Activated T-cell treated with anti-CD3 and anti-CD28 coated beads, Interleukin-2, amount 50 U/mL, for 1 hour (primary cell): ENCODE measurements at places on chromosomes 12 and 14.
A peak's percentile ranks its signal among the peaks of the same experiment; 100 is the strongest.

DNA sequence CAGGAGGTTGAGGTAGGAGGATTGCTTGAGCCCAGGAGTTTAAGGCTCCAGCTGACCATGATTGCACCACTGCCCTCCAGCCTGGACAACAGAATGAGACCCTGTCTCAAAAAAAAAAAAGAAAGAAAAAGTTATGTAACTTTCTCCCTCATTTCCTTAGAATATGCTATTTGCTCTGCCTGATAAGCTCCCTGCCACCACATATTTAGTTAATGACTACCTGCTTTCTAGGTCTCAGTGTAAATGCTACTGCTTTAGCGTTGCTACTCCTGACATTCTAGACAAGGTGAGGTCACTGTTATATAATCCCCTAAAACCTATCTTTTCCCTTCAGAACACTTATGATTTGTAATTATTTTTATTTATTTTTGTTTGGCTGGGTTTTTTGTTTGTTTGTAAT, 86.3 kb upstream of the AMN1 start:
- DNase-seq, result no peak

DNA sequence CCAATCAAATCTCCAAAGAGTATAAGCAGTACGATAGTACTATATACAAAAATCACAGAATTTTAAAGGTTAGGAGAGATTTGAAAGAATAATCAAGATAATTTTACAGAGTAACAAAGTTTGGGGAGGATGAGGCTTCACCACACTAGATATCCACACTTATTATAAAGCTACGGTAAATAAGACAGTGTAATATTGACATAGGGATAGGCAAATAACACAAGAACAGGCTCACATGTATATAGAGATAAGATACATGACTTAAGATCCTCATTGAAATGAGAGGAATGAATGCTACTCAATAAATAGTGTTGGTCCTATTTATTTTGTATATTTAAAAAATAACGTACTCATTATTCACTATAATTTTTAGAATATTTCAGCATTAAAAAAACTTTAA, 26.2 kb downstream of the NUMB start:
- DNase-seq, result no peak

DNA sequence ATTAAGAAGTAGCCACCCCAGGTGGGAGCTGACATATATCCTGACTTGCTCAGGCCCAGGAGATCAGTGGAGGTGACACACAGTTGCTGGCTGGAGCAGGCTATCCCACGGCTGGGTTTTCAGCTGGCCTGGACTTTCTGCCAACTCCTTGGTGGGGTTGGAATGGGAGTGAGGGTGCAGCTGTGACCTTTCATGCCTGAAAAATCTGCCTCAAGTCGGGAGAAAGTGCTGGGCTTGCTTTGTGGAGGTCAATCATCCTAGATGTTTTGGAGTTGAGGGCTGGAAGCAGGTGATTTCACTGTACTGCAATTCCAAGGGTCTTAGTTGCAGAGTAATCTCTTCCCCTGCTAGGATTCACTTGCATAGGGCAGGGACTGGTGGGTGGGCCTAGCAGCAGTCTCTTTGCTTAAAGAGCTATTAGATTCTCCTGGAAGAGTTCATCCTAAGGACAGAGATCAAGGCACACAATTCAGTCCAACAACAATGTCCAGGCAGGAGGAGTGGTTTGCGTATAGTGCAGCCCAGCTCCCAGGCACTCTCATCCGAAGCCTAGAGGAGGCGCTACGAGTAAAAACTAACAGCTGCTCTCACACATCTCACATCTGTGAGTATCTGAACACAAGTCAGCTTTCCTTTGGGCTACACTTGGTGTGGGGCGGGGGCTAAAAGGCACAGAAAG, 98.1 kb downstream of the GAS2L3 start:
- DNase-seq, result no peak

DNA sequence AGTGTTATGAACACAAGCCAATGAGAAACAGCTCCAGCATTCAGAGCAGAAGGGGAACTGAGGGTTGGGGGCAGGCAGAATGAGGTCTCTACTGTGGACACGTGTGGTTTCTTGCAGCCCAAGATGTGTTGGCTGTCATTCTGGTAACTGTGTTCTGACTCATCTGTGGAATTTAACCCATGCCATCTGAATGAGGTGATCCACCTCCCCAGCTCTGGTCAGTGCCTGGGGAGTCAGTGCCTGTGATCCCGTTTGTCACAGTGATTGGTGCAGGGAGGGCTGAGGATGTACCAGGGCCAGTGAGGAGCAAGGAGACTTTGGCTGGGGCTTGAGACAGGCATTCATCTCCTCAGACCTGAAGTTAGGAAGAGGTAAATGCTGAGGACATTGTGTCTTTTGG, 216.8 kb downstream of the MSRB3 start:
- DNase-seq, result no peak

- no peak for DNase-seq
These were observed 234.2 kb upstream of the RGS6 start for GRCh38 chr14:71698027-71698426.

DNA sequence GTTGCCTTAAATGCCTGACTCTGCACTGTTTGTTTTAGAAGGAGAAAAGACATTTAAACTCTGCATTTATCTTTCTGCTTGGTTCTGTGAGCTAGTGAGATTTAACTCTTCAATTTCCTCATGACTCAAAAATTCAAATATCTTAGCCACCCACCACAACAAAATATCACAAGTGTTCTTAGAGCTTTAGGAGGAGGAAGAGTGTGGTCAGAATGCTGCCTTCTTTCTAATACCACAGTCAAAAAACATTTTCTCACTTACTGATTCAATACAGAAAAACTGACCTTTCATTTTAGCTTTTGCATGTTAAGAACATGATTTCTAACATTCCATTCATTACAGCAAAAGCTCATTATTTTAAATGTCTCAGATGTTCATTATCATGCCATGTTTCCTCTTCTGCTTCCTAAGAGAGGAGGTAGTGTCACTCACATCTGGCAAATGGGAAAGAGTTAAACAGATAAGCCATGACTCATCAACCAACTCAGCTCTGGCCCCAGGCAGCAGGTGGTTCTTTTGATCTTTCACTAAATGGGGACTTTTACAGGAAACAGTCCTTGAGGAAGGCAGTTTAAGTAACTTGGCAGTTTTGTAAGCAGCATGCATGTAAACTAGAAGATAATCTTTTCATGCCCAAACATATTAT, 56.4 kb upstream of the RNU6-8 start:
- no peak for DNase-seq

DNA sequence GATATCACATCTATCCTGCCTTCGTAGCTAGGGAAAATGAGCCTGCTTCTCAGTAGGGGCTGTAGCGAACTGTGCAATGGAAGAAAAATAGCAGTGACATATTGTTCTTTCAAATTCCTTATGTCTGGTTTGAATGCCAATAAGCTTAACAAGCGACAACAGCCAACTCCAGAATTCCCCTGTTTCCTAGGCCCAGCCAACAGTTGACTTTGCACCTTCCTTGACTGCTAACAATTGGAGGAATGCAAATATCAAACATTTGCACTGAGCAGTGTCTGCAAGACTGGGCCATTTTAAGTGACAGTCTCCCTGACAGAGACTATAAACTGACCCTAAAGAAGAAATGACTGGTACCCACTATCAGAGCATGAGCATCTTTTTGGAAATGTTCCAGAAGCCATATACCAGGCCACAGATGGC, 12.0 kb upstream of the SERPINA1 start:
- no peak for DNase-seq

GRCh38 chr14:99602788-99603415, 1.1 kb downstream of the CCDC85C start:
- no peak for DNase-seq

GRCh38 chr14:55686713-55687112, 106.7 kb downstream of the KTN1 start:
- DNase-seq, result no peak

DNA sequence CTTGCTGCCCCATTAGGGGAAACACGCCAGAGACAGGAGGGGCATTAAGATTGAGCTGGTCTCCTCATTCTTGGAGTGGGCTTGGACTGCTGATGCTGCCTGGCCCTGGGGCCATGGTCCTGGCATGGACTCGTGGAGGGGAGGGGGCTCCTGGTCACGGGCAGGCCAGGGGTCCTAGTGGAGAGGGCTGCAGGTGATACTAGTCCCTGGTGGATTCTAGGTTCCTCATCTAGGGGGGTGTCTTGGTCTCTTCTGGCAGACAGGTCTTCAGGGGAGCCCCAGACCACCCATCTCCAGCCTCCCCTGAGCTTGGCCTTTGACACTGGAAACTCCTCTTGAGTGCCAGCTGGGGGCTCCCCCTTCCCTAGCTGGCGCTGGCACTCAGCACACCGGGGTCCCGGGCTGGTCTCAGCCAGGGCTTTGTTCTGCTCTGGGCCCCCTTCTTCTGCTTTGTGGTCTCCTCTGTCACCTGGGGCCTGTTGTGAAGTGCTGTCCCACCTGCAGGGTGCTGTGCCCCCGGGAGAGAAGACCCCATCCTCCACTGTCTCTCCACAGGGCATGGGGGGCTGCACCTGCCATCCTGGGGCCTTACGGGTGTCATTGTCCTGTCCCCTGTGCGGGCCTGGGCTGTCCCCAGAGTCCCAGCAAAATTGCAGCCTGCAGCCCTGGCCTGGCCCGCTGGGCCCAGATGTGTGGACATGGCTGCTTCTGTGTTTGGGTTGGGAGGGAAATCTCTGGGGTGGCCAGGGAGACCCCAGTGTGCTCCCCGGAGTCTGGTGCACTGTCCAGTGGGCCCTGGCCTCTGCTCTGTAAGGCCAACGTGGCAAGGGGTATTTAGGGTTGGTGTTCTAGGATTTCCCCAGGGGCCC, 2.3 kb downstream of the KIF26A start:
- DNase-seq, result no peak

GRCh38 chr12:53618275-53618674, 7.9 kb downstream of the ATF7 start:
- DNase-seq, result no peak

DNA sequence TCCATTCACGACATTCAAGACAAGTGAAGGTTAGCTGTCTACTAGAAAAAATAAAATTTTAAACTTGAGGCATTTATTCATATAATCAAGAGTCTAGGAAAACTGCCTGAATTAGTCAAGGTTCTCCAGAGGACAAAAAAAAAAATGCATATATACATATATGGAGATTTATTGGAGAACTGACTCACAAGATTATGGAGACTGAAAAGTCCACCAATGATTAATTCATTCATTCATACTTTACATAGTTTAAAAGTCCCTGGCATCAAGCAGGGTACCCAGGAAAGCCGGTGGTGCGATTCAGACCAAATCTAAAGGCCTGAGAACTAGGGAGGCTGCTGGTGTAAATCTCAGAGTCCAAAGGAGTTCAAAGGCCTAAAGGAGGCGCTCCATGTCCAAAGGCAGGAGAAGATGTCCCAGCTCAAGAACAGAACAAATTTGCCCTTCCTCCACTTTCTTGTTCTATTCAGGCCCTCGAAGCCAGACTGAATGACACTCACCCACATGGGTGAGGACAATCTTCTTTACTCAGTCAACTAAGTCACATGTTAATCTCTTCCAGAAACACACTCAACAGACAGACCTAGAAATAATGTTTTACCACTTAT, 64.3 kb downstream of the ANKS1B start:
- DNase-seq, result no peak

DNA sequence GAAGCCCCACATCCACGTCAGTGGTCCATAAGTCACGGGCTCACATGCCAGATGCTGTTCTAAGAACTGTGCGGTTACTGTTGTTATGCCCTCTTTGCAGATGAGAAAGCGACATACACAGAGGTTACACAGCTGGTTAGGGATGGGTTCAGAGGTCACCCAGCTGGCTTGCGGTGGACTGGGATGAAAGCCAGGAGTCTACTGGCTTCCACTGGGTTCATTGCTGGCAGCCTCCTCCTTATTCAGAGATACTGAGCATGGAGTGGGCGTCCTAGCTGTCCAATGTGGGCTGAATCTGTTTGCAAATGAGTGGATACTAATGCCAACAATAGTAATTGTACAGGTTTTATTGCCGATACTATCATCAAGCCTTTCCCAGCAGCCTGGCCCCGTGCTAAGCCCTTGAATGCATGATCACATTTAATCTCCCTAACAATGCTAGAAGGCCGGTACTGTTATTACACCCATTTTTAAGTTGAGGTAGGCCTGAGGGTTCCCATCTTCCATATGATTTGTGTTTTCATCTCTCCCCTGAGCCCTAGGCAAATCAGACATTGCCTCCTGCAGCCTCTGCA, 129.1 kb downstream of the PLXNC1 start:
- DNase-seq, result no peak

GRCh38 chr12:47757840-47758583, 668 bp downstream of the RAPGEF3 start:
- DNase-seq, result no peak

GRCh38 chr12:70379846-70380245, 13.8 kb downstream of the KCNMB4 start:
- no peak for DNase-seq

DNA sequence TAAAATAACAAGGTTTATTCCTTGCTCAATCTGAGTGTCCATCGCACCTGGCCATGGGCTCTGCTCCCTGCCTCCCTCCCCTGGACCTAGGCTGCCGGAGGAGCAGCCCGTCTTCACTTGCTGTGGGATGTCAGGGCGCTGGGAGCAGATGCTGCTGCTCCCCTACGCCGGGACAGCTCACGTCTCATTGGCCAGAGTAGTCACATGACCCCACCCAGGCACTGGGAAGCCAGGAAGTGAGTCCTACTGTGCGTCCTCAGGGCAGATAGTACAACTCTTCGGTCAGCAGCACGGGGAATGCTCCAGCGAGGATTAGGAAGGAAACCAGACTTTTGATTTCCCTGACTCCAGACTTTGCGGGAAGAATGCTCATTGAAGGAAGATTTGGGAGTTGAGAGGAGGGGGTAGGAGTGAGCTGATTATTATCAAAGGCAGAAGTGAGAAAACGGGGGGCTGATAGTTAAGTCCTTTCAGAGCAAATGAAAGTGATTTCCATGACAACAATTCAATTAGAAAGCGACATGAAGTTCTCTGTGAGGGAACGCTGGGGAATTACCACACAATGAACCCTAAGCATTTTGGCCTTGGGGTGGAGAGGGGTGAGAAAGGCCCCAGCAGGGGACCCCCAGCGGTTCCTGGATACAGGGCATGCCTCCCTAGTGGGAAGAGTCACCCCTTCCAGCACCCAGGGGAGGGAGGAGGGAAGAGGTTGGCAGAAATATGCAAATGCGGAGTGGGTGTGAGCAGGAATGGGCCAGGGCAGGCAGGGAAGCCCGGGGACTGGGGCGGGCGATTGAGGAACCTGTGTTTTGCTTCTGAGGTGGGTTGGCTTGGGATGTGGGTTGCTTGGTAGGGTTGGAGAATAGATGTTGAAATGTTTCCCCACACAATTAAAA, 215.5 kb downstream of the AACS start:
- no peak for DNase-seq

- no peak for DNase-seq
These were observed 241.0 kb downstream of the ASCL1 start for GRCh38 chr12:103198499-103198898.

DNA sequence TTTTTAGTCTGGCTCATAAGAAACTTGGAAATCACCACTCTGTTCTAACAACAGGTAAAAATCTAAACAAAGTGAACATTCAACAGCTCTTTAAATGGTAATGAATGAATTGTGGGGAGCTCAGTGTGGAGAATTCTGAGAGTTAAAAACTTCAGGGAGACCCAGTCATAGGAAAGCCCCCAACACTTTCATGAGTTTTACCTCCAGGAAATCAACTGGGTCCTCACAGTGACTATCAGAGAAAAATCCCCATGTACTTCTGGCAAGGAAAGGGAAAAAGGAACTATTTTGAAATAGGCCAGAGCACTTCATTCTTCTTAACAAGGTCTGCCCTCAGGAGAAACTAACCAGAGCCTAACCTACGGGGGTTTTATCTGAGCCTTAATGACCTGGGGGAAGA, 134.7 kb downstream of the CMAS start:
- no peak for DNase-seq

- peak; percentile 29 for DNase-seq
These were observed 536.3 kb upstream of the CCDC196 start for GRCh38 chr14:65949711-65950516.
